ENCODE measurements at places on chromosomes 7 and 10. TPM values are rescaled to one million over a fixed set of nuclear protein-coding genes. Genes with fewer than 3 reads are reported as not detected.

GRCh38 chr7:64300641-64301405 lies 12.9 kb upstream of the ZNF736 start:
- no peak for DNase-seq

- no peak for DNase-seq
These were observed 9.2 kb upstream of the IL6 start for GRCh38 chr7:22717760-22718159.

DNA sequence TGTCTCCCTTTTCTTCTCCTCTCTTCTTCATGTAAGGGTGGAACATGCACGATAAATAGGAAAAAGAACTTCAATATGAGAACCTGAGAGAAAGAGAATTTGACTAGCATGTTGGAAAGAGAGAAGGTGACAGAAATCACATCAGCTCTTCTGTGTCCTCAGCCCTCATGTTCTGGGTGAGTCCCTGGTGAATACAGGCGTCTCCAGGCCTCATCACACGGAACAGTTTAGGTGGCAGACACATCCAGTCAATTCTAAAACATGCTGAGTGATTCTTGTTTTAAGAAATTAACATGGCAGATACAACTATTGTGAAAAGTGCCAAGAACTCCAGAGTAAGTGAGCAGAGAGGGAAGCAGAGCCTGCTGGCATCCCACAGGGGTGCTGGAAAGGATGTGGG lies 96.1 kb downstream of the FAM107B start:
- DNase-seq, result no peak

- DNase-seq, result no peak
These were observed 108.6 kb downstream of the KMT2E start for GRCh38 chr7:105122619-105123018.

Gene FXYD4
- 0.95 TPM for total RNA-seq

GRCh38 chr7:120981888-120982615 lies 6.5 kb upstream of the CPED1 start:
- DNase-seq, result no peak

DNA sequence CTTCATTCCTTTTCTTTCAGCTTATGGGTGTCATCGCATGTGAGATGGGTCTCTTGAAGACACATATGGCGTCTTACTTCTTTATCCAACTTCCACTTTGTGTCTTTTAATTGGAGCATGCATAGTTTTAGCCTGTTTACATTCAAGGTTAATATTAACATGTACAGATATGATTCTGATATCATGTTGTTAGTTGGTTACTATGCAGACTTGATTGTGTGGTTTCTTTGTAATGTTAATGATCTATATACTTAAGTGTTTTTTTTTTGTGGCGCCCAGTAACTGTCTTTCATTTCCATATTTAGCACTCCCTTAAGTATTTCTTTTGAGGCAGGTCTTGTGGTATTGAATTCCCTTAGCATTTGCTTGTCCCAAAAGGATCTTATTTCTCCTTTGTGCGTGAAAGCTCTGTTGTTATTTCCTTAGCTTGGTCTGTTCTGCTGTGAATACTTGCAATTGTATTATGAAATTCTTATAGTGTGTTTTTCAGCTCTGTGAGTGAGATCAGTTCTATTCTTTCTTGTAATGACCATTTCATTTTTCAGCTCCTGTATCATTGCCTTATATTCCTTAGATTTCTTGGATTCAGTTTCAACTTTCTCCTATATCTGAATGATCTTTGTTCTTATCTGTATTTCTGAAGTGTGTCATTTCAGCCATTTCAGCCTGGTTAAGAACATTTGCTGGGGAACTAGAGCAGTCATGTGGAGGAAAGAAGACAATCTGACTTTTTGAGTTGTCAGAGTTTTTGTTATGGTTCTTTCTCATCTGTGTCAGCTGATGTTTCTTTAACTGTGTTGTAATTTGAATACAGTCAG lies 88.4 kb downstream of the ABCA13 start:
- no peak for DNase-seq

Gene LIPJ
- total RNA-seq, result 0.26 TPM

GRCh38 chr10:44968500-44969400 lies 9.1 kb downstream of the RASSF4 start:
- no peak for DNase-seq

Gene NCAPG2
- 24.3 TPM for total RNA-seq

Gene FMC1
- total RNA-seq, result 15.1 TPM

DNA sequence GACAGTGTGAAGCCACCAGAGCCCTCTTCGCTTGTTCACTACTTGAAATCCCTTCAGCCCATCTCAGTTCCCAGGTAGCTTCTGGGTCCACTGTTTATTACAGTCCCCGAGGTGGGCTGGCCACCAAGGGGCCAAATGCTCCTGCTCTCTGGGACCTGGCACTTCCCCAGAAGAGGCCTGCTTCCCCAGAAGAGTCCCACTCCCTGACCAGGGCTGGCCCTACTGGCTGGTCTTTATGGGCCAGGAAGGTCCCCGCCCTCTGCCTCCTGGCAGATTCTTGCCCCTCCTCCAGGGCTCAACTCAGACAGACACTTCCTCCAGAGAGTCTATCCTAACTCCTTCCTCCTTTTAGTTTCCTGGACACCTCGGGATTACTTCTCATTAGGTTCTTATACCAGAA lies 70.7 kb upstream of the LRRC18 start:
- no peak for DNase-seq

- DNase-seq, result no peak
These were observed at the start of gene VENTX for GRCh38 chr10:133237588-133238465. VENTX (plus strand) TSS chr10:133237855; CDS start chr10:133237915, 60 bp downstream.

DNA sequence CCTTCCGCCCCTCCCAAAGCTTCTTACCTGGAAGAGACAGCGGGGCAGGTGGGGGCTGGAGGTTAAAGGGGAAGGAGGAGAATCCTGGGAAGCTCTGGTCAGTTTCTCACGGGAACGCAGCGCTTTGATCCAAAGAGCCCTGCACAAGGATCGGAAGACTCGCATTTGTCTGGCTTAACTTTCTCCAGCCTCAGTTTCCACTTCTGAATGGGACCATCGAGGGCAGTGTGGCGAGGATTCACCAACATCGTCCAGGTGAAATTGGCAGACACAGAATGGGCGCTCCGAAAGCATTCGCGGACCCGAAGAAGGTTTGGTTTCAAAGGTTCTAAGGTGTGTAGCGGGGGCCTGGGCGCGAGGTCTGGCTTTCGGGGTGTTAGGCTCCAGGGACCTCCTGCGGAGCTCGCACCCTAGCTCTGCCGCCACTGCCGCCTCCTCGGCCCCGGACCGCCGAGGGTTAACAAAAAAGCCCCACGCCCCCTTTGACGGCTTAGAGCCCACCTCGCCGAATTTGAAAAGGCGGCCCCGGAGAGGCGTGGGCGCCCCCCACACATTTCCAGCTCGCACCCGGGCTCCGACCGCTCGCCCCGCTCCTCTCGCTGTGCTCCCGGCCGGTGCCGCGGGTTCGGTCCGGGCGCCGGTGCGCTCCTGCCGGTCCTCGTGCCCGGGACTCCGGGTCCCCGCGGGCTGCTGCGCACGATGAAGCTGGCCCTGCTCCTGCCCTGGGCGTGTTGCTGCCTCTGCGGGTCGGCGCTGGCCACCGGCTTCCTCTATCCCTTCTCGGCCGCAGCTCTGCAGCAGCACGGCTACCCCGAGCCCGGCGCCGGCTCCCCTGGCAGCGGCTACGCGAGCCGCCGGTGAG lies at the start of gene COL26A1:
Gene COL26A1 (plus strand): TSS at position 542 of the 862 bp plus-strand sequence. CDS start 158 bp downstream, at position 700.
- DNase-seq, result no peak

DNA sequence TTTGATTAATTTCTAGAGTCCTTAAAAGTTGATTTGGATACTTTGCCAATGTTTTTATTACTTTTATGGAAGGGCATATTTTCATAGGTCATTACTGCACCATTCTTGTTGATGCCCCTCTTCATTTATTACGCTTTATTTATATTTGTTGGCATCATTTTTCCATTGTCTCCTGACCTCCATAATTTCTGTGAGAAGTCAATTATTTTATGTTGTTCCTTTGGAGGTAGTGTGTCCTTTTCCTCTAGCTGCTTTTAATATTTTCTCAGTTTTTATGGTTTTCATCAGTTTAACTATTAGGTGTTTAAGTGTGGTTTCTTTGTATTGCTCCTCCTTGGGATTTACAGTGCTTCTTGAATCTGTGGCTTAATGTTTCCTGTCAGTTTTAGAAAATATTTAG lies 134.9 kb downstream of the SAMD9 start:
- DNase-seq, result no peak

DNA sequence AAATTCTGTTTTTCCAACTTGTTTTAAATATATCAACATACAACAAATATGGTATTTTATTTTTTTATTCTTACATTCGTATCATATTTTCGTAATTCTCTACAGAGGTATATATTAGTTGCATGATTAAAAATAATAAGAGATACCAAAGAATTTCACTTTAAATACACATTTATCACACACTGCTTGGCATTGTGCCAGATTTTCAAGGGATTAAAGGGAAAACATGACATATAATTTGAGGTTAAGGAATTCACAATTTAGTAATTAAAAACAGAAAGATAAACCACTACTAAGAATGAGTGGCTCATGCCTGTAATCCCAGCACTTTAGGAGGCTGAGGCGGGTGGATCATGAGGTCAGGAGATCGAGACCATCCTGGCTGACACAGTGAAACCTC lies 484.7 kb upstream of the SORCS1 start:
- DNase-seq, result no peak

DNA sequence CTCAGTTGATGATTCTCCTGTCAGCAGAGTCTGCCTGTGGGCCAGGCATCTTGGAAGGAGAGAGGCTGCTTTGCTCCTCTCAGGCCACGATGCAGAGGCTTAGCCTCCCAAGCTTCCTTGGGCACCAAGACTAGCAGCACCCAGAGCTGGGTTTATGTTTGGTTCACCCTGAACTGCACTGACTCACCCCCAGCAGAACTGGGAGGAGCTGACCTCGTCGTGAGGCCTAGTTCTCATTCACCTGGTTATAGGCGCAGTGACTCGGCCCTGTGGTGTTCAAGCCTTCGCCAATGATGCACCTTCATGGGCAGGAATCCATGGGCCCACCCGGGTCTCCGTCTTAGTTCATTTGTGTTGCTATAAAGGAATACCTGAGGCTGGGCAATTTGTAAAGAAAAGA lies 122.0 kb upstream of the ZNF438 start:
- DNase-seq, result no peak

DNA sequence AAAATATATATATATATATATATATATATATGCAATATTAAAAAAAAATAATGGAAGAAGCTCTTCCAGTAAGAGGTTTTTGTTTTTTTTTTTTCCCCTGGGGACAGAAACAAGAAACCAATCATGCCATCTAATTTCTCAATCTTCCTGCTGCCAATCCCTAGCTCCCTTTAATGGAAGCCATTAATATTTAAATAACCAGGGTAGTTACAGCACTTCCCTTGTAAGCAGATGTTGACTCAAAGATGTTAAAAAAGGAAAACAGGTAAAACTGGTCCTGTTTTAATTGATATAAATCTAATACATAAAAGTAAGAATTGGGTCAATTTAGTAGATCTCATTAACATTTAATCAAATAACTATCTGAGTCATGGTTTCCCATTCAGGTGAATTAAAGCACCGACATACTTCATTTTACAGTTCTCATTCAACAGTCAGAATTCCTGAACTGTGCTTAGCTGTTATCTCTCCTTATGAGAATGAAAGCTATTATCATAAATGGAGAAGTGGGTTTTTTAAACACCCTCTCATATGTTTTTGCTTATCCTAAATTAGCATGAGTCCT lies 22.6 kb downstream of the CPVL start:
- DNase-seq, result no peak

Gene MMP21
- total RNA-seq, result 0.69 TPM

DNA sequence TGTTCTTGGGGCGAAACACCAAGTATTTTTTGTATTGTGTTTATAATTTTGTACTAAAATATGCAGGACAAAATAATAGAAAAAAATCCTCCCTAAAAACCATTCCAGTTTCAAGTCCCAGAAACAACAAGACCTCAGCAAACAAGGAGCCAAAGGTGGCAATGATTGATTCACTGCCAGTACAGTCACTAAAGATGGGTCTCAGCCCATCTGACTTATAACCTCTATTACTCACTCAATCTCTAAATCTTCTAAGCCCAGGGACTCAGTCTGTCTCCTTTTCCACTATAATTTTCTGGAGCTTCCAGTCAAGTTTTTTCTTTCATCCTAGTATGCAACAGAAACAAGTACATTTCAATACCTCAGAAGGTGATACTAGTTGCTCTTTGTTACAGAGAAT lies 33.3 kb downstream of the SNX13 start:
- no peak for DNase-seq

DNA sequence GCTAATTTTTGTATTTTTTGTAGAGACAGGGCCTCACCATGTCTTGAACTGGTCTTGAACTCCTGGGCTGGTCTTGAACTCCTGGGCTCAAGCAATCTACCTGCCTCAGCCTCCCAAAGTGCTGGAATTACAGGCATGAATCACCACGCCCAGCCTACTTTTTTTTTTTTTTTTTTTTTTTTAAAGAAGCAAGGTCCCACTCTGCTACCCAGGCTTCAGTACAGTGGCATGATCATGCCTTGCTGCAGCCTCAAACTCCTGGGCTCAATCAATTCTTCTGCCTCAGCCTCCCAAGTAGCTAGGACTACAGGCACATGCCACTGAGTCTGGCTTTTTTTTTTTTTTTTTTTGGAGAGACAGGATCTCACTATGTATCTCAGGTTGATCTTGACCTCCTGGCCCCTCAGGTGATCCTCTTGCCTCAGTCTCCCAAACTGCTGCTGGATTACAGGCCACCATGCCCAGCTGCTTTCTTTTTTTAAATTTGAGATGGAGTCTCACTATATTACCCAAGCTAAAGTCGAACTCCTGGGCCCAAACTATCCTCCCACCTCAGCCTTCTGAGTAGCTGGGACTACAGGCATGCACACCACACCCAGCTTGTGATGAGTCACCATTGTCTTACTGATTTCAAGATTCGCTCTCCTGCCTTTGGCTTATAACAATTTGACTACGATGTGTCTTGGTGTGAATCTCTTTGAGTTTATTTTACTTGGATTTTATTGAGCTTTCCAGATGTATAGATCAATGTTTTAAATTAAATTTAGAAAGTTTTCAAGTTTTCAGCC lies 9.0 kb downstream of the RPEL1 start:
- DNase-seq, result no peak

- no peak for DNase-seq
These were observed 80.9 kb downstream of the ABLIM1 start for GRCh38 chr10:114577133-114577532.

Gene RBAK
- total RNA-seq, result 24.5 TPM
